ENCODE measurements at places on chromosomes 11 and 22.

DNA sequence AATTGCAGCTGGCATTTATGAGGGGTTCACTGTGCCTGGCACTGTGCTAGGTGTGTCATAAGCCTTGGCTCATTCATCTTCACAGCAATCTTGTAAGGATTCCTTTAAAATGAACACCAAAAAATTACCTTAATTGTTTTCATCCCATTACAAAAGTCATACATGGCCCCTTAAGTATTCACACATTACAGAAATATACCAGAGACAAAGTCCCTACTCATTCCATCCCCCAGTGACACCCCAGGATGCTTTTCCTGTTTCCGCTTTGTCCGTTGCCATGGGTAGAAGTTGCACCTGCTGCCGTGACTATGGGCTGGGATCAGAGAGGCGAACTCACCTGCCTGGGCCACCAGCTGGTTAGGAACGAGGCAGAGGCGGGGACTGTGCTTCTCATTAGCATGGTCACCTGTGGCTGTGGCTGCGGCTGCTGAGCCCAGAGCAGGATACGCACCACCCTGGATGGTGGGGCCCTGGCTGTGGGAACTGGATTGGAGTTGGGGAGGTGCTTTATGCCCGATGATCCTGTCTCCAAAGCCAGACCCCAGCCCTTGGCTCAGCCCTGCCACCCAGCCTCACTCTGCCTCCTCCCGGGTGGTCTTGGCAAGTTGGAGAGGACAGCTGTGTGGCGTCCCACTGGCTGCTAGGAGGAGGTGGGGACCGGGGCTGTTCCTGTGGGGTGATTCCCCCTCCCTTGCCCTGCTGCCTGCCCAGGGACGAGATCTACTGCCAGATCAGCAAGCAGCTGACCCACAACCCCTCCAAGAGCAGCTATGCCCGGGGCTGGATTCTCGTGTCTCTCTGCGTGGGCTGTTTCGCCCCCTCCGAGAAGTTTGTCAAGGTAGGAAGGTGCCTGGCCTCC lies 60.8 kb downstream of the MYO7A start:
- DNase-seq: no peak

DNA sequence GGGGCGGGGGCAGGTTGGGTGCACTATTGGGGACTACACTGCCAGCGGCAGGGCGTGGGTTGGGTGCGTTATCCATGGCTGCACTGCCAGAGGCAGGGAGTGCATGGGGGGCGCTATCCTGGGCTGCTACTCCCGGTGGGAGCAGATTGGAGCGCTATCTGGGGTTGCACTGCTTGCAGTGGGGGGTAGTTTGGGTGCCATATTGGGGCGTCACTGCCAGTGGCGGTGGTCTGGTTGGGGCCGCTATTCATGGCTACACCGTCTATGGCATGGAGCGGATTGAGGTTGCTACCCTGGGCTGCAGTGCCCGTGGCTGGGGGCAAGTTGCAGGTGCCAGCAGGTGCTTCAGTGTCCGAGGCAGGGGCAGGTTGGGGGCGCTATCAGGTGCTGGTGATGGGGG lies 36.2 kb downstream of the C22orf42 start:
- DNase-seq: no peak

GRCh38 chr11:75270896-75271418 lies 30.4 kb downstream of the TPBGL start:
- peak; percentile 15 for DNase-seq

DNA sequence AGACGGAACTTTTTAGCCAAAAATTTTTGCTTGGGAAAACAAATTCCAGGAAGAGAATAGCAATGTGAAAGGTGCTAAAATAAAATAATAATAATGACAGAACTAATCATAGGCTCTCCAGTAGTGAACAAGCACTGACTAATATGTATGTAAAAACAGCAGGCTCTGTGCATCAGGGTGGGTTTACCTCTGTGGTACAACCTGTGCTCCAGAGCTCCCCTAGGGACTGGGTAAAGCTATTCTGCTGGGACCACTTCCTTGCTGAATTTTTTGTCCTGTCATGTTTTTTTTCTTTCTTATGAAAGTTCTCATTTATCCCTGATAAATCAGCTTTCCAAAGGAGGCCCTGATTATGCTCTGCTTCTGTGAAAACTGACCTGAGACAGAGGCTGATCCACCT lies 18.8 kb downstream of the LUZP2 start:
- DNase-seq: no peak

GRCh38 chr11:118535261-118535660 lies 4.3 kb downstream of the TMEM25 start:
- no peak for DNase-seq

- no peak for DNase-seq
Observed at GRCh38 chr11:4680341-4680740, 17.3 kb downstream of the OR51E2 start.

- no peak for DNase-seq
Observed at GRCh38 chr22:36294293-36294620, 41.3 kb downstream of the APOL1 start.

GRCh38 chr22:30810105-30810504 lies 115.4 kb downstream of the OSBP2 start:
- DNase-seq: no peak

DNA sequence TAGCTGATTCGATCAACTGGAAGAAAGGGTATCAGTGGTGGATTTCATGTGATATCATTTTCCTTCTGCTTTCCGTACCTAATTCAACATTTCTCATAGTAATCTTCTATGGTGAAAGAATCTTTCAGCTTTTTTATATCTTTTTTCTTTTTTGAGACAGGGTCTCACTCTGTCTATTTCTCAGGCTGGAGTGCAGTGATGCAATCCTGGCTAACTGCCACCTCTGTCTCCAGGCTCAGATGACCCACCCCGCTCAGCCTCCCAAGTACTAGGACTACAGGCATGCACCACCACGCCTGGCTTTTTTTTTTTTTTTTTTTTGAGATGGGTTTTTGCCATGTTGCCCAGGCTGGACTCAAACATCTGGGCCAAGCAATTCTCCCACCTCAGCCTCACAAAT lies 18.6 kb upstream of the CHORDC1 start:
- no peak for DNase-seq

Measured in activated CD4-positive, alpha-beta T cell treated with anti-CD3 and anti-CD28 coated beads, Interleukin-2, amount 50 U/mL, for 4 hours (primary cell).